ENCODE measurements at places on chromosomes 13 and 19. TPM values are rescaled to one million over a fixed set of nuclear protein-coding genes. Genes with fewer than 3 reads are reported as not detected.

DNA sequence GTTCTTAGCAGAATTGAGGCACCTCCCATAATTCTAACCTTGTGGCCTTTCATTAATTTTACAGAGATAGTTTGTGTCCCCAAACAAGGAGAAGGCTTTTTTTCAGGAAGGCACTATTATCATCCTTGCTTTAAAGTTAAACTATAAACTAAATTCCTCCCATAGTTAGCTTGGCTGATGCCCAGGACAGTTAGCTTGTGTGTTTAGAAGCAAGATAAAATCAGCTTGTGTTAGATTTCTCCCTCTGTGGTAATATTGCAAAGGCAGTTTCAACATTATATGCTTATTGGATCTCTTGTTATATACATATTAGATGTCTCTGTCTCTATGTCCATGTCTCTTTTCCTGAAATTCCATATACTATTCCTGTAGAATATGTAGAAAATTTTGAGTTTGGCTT lies 342.7 kb downstream of the TBC1D4 start:
- DNase-seq, result no peak

- no peak for DNase-seq
Measured at GRCh38 chr13:35057858-35058257, 115.8 kb downstream of the NBEA start.

- DNase-seq, result no peak
Measured at GRCh38 chr19:5125376-5125775, 156.5 kb downstream of the KDM4B start.

The FXYD1 gene
- total RNA-seq, result 61.2 TPM

GRCh38 chr19:2273356-2274184 lies 8.4 kb downstream of the PEAK3 start:
- DNase-seq, result peak; percentile 77

GRCh38 chr19:41420101-41420880 lies 6.9 kb downstream of the B3GNT8 start:
- no peak for DNase-seq

DNA sequence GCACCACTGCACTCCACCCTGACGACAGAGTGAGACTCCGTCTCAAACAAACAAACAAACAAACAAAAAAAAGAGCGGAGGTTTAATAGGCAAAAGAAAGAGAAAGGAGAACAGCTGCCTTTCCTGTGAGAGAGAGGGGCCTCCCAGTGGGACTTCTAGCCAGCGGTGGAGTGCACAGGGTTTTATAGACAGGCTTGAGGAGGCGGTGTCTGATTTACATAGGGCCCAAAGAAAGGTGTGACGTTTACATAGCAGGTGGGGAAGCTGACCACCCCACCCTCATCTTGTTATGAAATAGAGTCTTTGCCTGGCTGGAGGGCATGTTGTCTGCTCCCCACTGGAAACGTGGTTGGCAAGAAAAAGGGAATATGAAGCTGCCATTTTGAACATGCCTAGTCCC lies 106.0 kb upstream of the CSNK1A1L start:
- DNase-seq, result no peak

DNA sequence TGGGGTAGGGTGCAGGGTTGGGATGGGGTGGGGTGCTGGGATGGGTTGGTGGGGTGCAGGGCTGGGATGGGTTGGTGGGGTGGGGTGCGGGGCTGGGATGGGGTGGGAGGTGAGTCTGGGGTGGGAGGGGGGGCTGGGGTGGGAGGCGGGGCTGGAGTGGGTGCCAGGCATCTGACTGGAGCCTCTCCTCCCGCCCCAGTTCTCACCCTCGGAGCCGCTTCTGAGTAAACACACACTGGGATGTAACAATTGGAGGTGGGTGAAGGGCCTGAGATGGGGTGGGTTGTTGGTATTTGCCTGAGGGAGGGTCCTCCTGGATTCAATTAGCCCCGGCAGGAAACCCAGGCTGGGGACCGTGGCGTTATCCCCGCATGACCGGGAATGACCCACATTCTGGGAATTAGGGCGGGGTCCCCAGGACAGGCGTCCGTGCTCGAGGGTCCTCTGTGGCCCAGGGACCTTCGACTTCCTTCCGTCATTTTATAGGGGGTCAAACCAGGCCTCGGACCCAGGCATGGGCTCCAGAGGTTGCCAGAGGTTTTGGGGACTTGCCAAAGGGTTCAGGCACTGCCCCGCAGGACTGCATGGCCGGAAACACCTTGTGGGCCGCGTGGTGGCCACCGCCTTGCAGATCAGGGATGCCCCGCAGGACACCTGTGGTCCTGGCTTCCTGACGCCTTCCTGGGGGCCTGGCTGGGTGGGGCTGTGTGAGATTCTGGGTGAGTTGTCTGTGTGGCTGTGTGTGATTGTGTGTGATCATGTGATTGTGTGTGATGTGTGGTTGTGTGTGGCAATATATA lies 1.4 kb downstream of the TMPRSS9 start:
- no peak for DNase-seq

DNA sequence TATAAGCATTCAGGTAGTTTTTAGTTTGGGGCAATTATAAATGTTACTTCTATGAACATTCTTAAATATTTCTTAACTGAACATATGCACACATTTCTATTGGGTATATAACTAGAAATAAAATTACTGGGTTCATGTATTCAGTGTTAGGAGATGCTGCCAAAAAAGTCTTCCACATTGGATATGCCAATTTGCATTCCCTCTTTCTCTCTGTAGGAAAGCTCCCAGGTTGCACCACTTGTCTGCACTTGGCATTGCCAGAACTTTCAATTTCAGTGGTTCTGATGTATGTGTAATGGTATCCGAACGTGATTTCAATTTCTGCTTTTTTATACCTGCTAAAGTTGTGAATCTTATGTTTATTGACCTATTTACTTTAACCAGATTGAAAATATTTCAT lies 972.1 kb upstream of the PRR20A start:
- DNase-seq, result no peak

The MBD3L1 gene
- total RNA-seq, result not detected

DNA sequence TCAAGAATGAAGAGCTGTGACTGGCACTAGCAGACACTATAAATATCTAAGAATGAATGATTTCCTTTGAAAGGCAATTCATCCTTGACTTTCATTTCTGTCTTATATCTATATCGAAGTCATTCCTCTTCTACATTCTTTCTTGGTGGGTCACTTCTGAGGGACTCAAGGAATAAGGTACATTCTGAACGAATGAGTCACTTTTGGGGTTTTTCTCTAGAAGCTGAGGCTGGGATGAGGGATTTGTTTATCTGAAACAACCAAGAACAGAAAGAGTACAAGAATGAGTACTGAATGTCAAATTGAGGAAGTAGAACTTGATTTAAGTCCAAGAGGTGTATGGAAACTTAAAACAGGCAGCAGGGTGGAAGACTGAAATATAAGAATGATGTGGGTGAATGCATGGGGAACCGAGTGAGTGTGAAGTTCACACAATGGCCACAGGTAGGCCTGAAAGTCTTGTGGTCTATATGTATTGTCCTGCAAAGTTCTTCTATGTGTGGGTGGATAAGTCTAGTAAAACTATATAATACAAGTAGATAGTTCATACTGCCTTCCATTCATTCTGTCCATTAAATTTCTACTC lies 343.9 kb downstream of the OXGR1 start:
- no peak for DNase-seq

The DCLK1 gene
- total RNA-seq, result 9.7 TPM

GRCh38 chr19:29785955-29786589 lies 25.7 kb upstream of the CCNE1 start:
- no peak for DNase-seq

DNA sequence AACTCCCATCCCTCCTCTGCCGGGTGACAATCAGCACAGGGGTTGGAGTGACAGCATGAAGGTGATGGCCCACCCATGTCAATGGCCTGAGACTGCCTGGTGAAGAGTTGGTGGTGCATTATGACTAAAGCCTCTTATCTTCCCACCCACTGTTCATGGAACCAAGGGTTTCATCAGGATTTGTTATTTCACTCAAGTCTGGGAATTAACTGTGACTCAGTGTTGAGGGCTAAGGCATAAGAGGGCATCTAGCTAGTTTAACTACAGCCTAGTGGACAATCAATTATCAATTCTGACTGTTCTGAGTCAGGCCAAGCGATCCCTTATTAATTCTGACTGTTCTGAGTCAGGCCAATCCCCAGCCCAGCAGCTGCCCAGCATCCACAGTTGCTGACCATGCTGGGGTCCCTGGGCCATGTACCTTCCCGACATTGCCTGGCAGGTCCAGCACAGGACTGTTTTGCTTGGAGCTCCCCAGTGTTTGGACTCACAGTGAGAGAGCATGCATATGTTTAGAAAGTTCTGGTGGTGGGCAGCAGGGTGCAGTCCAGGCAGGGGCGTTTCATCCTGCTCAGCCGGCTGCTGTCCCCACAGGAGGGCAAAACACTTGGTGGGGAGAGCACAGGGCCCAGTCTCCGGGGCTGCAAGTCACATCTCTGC lies 65.5 kb downstream of the RASL11A start:
- DNase-seq, result no peak

Data from uterus (tissue), 4 donors.